Left colon (tissue), 2 donors: ENCODE measurements at places on chromosomes 7 and 10. TPM values are rescaled to one million over a fixed set of nuclear protein-coding genes. Genes with fewer than 3 reads are reported as not detected.

Gene SLC13A1
- total RNA-seq = not detected

Gene OR9A2
- not detected for total RNA-seq

Gene PILRA
- total RNA-seq = 5.2 TPM

Gene OPN1SW
- not detected for total RNA-seq

Gene MUC12
- total RNA-seq = 2,027 TPM

Gene DIP2C
- 11.0 TPM for total RNA-seq
